ENCODE measurements at places on chromosomes 2 and 18.

GRCh38 chr2:175404839-175405238 lies 223.3 kb upstream of the ATP5MC3 start:
- no peak for DNase-seq

DNA sequence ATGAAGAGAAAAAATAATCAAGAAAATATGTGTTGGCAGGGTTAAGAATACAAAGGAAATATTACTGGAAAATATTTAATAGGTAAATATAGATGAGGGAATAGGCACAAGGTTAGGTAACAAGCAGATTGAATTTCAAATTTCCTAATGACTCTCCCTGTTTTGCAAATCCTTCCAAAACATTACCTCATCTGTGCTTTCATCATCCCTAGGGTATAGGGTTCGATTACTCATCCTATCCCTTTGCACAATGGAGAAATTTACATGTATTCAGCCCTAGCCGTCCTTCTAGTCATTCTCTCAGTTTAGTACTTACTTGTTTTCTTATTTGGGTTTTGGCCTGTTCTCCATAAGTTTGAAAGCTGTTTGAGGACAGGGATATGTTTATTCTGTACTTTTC lies 864.6 kb upstream of the FSHR start:
- DNase-seq: no peak

DNA sequence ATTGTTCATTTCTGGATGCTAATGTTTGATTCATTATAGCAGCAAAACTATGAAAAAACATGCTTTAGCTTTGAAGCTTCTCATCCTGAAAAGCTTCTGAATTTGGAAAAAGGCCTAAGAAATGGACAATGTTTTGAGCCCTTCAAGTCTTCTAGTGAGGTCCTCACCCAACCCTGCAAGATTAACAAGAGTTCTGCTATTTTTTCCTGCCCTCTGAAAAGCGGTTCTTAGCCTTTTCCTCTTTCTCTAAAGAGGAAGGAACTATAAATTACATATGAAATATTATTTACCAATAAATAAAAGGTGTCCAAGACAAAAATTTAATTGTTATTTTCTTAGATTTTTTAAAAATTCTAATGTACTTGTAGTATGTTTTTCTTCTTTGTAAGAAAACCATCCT lies 19.9 kb upstream of the CDH19 start:
- DNase-seq: no peak

- no peak for DNase-seq
These were observed 184.2 kb downstream of the ZNF385B start for GRCh38 chr2:179677077-179677688.

DNA sequence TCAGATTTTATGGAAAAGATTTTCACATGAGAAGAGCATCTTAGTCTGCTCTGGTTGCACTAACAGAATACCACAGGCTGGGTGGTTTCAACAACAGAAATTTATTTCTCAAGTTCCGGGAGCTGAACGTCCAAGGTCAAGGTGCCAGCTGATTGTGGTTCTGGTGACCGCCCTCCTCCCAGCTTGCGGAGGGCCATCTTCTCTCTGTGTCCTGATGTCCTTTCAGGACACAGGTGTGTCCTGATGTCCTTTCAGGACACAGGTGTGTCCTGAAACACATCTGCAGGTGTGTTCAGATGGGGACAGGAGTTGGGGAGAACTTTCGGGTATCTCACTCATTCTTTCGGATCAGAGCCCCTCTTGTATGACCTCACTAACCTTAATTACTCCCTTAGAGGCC lies 374.9 kb downstream of the SOX11 start:
- no peak for DNase-seq

GRCh38 chr18:31497836-31498573 lies at the start of gene DSG2:
DSG2 (plus strand) TSS chr18:31498177; CDS start chr18:31498252, 75 bp downstream.
- DNase-seq: no peak

DNA sequence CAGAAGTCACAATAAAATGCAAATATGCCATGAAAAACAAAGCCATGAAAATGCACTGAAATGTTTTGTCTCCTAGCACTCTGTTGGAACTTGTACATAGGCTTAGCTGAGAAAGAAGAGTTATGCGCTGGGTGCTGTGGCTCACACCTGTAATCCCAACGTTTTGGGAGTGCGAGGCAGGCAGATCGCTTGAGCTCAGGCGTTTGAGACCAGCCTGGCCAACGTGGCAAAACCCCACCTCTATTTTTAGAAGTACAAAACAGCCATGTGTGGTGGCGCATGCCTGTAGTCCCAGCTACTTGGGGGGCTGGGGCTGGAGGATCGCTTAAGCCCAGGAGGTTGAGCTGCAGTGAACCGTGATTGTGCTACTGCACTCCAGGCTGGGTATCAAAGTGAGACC lies 39.9 kb downstream of the IRS1 start:
- no peak for DNase-seq

DNA sequence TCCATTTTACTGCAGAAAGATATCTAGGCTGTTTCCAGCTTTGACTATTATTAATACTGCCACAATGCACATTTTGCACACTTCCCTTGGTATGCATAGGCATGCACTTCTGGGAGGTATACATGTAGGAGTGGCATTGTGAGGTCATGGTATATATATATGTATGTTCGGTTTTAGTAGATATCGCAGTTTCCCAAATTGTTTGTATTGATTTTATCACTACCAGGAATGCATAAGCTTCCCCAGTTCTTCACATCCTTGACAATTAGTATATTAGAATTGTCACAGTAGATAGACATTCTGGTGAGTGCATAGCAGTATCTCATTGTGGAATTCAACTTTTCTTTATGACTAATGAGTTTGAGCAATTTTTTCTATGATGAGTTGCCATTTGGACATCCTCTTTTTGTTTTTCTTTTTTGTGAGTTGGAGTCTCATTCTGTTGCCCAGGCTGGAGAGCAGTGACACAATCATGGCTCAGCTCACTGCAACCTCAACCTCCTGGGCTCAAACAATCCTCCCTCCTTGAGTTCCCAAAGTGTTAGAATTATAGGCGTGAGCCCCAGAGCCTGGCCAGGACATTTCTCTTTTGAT lies 4.2 kb upstream of the GRB14 start:
- DNase-seq: no peak

DNA sequence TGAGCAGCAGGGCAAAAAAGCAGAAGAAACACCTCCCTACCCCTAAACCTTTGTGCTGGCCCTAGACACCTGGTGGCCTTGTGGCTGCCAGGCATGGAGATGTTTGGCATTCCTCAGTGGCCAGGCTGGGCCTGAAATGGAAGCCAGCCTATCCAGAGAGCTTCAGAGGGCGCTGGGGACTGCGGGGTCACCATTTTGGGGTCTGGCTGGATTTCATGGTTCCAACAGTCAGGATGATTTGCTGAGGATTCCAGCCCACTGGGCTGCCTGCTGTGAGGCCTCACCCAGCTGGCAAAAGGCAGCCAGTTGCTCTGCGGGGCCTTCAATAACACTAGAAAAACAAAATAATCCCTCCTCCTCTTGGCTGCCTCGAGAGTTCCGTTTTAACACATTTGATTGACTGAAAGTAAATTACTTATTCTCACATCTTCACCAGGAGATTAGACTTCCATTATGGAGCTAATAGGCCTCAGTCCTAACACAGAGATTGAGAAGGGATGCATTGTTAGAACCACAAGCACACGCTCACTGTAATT lies 154.1 kb downstream of the EN1 start:
- DNase-seq: no peak

DNA sequence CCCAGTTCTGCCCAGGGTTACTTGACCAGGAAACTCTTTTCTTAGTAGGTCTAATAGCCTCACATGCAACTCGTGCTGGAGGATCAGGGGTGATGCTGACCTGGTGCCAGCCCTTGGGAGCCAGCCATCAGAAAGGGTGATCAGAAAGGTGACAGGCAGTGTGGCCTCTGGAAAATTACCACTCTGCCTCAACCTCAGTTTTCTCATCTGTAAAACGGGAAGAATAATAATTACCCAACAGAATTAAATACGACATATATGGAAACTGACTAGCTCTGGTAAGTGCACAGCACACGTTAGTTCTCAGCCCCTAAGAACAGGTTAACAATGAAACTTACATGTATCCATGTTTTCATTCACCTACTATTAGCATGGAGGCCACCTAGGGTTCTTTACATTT lies 157.6 kb downstream of the EN1 start:
- no peak for DNase-seq

DNA sequence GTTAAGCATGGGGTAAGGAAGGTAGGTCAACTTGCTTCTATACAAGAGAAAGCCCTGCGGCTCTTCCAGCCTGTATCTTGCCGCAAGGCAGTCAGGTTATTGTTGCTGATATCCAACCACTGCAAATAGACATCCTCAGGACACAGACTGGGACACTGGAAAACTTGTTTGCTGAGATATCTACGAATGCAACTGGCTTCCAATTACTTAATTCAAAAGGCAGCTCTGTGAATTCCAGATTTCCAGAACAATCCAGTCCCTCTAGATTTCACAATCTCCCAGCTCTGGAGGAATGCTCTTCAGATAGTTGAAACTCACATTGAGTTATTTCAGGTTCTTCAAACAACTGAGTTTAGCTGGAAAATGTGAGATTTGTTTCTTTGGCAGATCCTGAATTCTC lies 34.6 kb upstream of the SP9 start:
- no peak for DNase-seq

DNA sequence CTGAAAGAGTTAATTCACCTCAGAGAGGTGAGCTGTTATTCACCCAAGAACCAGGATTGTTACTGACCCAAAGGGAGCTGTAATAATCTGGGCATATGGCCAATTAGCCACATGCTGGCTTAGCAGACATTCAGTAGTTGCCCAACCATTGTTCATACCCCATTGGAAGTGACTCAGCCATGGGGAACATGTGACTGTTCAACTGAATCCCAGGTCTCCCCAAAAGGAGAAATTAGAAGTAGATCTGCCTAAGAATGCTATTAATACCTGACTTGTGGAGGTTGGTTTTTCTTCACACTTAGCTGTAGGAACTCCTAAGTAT lies 272.6 kb upstream of the UBE2E3 start:
- no peak for DNase-seq

GRCh38 chr2:95296880-95297487 lies at the start of gene KCNIP3:
KCNIP3 (plus strand) TSS chr2:95297347; CDS start chr2:95297439, 92 bp downstream.
- no peak for DNase-seq

- DNase-seq: no peak
These were observed 203.0 kb downstream of the SETBP1 start for GRCh38 chr18:44883671-44884070.

DNA sequence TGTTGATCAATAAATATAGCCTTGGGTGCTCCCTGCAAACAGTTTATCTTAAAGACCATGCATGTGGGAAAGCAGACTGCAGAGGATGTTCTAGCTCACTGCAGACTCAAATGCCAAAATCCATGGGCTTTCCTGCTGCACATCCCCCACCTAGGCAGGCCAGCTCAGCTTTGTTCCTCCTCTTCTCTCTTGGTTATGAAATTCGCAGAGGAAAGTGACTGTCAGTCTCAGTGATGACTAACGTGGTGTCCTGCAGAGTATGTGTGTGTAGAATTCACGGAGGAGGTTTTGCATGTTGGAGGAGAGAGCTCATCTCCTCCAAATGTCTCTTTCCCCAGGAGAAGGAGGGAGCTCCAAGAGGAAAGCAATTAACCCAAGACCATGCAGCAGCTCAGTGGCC lies 21.4 kb upstream of the KCNS3 start:
- DNase-seq: no peak

DNA sequence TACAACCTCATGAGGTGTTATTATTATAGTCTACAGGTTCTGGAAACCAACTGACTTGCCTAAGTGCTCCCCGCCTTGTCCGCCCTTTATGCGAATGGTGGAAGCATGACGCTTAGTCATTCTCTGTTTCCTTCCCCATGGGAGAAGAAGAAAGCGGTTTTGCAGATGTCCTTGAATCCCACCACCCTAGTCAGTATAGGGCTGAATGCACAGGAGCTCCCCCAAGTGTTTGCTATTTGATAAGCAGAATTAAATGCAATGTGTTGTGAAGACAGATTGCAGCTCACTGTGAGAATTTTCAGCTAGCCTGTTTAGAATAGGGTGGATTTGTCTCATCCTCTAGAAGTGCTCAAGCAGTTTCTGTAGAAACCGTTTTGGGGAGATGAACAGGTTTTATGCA lies 652.0 kb downstream of the DCC start:
- no peak for DNase-seq

DNA sequence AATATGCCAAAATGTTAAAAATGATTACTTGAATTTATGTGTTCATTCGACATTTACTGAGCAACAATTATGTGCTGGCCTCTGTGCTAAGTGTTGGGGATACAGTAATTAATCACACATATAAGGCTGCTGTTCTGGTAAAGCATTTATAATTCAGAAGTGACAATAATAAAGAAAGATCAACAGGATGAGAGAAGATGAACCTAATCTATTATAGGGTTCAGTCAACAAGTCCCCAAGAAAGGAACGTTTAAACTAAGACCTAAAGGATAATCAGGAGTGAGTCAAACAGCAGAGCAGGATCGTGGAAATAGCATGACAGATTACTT lies 60.1 kb upstream of the COX7A2L start:
- no peak for DNase-seq

- no peak for DNase-seq
These were observed 48.8 kb downstream of the SH3BP4 start for GRCh38 chr2:235000426-235001236.

GRCh38 chr18:38551881-38552280 lies 986.3 kb upstream of the CELF4 start:
- no peak for DNase-seq

GRCh38 chr2:10407841-10408648 lies 40.1 kb downstream of the ODC1 start:
- peak; percentile 52 for DNase-seq
